ENCODE measurements at places on chromosomes 12 and 14.
A peak's percentile ranks its signal among the peaks of the same experiment; 100 is the strongest.

- no peak for DNase-seq
Observed at GRCh38 chr14:24337144-24337823, 2.4 kb upstream of the ADCY4 start.

- no peak for DNase-seq
Observed at GRCh38 chr12:40253936-40254335, 29.1 kb downstream of the LRRK2 start.

- no peak for DNase-seq
Observed at GRCh38 chr12:110684312-110684836, 4.5 kb downstream of the HVCN1 start.

DNA sequence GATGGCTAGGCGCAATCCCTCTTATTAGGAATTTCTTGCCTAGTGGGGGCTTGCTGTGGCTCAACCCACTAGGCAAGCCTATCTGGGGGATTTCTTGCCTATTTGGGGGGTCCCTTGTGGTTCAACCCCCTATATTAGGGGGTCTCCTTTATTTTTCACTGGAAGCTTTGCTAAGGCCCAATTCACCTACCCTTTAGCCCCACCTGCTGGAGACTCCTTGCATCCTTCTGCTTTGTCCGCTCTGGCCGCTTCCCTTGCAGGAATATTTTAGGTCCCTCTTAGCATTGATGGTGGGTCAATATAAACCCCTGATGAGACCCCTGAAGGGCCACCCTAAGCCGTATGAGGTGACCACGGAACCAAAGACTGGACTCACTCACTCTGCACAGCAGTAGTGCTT, 1552.1 kb downstream of the AACS start:
- DNase-seq, result no peak

DNA sequence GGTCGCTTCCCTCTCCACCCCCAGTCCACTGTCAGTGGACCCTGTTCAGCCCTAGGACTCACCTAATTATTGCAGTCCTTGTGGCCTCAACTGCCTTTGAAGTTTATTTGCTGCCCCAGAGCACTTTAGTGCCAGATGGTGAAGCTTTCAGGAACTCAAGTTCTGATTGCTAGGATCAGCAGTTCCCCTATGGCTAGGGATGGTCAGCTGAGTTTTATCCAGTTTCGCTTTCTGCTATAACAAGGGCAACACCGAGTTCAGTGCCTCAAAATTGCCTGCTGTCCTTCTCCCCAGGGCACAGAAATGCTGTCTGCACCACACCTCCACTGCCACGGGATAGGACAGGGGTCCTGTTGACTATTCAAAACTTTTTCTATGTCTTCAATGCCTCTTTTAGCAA, 295.0 kb downstream of the GPHN start:
- no peak for DNase-seq

DNA sequence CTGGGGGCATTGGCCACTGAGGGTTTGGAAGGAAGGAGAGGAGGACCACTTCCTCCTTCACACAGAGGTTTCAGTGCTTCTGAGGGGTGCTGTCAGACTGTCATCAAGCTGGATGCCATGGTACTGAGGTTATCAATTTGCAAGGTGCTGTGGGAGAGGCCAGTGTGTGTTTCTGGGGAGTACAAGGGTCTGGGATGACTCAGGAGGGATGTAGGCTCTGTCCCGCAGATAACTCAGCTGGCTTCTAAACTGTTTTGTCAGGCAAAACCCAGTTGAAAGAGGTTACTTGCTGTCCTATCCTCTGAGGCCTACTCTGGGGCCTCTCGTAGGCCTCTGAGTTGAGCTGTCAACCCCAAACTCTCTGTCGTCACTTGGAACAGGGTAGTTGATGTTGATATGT, 22.8 kb downstream of the ADCK1 start:
- no peak for DNase-seq

GRCh38 chr12:95943330-95943842, at the start of gene AMDHD1:
AMDHD1 (plus strand) TSS chr12:95943331; CDS start chr12:95943399, 68 bp downstream.
- DNase-seq, result peak; percentile 60

DNA sequence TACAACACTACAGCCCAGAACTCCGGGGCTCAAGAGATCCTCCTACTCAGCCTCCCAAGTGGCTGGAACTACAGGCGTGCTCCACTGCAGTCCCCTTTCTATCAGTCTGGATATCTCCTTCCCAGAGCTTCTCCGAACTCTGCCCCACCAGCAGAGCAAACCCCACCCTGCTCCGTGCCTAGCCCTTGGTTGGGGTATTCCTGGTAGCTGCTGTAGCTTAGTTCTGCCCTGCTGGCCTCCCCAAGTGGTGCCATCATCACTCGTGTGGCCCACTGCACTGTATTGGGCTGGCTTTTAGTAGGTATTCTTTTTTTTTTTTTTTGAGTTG, 9.5 kb downstream of the HSP90AA1 start:
- no peak for DNase-seq

DNA sequence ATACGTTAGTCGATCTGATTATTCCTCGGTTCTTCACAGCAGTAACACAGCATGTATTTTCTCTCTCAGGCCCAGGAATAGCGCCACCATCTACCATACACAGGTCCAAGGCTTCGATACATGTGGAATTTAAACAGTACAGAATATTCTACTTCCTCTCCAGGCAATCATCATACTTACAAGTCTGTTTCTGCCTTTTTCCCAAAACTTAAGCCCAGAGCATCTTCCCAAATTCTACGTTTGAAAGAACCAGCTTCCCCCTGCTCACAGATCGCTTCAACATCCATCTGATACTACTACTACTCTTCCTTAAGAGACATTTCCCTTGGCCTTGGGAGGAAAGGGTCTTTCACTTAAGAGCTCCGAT, 626 bp downstream of the TXNDC16 start:
- peak; percentile 55 for DNase-seq

GRCh38 chr12:122422730-122423257, 325 bp upstream of the CLIP1 start:
- peak; percentile 70 for DNase-seq

- peak; percentile 58 for DNase-seq
Observed at GRCh38 chr12:124679533-124680371, 112.3 kb upstream of the NCOR2 start.

DNA sequence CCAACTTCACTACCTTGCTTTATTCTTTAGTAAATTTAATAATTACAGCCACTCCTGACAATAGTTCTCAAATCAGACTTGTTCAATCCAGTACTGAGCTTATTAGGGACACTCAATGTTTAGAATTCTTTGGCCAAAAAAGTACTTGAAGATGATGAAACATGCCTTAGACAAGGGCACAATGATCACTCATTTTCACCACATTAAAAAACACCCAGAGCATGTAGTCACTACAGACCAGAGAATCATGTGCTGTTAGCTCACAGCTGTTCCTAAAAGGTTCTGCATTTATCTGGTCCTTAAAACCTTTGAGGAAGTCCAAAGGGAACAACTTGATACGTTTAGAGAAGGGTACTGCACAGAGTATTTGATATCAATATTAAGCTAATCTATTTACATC, 98.7 kb downstream of the INSM2 start:
- peak; percentile 38 for DNase-seq

DNA sequence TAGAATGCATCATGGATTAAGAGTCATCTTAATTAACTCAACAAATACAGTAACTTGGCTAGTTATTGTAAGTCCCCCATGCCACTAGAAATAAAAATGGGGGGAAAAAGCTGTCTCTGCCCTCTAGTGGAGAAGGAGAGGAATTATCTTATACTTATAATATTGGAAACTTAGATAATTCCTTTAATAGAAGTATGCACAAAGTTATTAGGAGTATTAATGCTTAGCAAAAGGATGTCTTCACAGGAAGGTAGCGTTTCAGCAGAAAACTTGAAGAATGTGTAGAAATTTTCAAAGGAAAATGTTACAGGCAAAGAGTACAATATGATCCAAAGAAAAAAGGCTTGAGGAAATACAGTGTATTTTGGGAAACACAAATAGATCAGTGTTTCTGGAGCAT, 19.8 kb downstream of the OR5AU1 start:
- peak; percentile 26 for DNase-seq

- DNase-seq, result no peak
Observed at GRCh38 chr14:91354979-91355685, 62.5 kb downstream of the CCDC88C start.

DNA sequence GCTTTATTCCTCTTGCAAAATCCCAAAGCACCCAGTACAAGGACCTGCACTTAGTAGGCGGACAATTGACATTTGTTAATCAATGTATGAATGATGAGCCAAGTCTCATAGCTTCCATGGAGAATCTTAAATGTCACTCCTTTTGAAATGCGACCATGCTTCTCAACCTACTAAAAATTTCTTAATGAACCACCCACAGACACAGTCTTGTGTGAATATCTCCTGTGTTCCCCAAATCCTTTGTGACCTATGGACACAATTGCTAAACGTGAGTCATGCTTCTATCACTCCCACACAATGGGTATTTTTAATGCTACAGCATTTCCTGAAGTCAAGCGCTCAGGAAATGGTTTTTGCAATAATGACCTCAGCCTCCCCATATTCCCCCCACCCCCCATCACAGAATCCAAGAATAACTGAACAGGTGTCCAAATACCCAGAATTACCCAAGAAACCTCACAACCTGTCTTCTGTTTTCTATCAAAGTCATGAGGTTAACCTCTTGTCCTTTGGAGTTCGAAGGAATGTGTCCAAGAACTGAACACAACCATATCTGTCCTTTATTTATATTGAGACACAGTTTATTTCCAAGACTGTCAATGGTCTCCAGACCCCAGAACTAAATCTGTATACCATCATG, 163.6 kb upstream of the PLEKHG7 start:
- DNase-seq, result peak; percentile 78

DNA sequence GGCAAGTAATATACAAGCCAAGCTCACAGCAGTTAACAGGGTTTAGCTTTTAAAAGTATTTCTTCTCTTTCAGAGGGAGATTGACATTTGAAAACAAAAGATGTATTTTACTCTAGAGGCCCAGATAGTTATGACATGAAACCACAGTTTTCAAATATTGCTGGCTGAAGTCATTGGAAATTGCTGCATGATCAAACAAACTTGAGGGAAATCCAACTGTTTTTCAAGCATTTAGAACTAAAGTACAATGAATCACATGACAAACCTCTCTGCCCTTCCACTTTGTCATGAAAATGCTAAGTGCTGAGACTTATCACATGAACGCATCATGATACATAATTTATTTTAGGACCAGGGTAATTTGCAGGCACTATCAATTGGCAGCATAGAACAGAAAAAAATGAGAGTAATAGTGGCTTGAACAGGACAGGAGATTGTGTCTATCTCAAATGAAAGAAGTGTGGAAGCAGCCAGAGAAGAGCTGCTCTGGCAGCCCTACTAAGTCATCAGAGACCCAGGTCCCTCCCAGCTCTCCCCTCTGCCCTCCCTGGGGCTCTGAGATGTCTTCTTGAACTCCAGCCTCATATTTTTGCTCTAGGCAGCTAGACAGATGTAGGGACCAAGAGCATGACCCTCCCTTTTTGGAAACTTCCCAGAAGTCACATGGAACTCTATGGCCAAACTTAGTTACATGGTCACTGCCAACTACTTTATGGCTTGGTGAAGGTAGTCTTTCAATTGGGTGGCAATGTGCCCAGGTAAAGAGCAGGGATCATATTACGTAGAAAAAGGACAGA, 90.1 kb upstream of the PELI2 start:
- no peak for DNase-seq

GRCh38 chr14:71591929-71592328, 340.3 kb upstream of the RGS6 start:
- DNase-seq, result peak; percentile 56

- no peak for DNase-seq
Observed at GRCh38 chr12:85422762-85423161, 142.7 kb downstream of the ALX1 start.

GRCh38 chr12:84159260-84159659, 753.3 kb downstream of the SLC6A15 start:
- DNase-seq, result peak; percentile 12

GRCh38 chr12:129964826-129965457, 61.1 kb upstream of the TMEM132D start:
- DNase-seq, result no peak

- no peak for DNase-seq
Observed at GRCh38 chr12:68428211-68428610, 96.0 kb upstream of the MDM1 start.

GRCh38 chr14:38629412-38629811, 373.5 kb upstream of the CLEC14A start:
- DNase-seq, result no peak

DNA sequence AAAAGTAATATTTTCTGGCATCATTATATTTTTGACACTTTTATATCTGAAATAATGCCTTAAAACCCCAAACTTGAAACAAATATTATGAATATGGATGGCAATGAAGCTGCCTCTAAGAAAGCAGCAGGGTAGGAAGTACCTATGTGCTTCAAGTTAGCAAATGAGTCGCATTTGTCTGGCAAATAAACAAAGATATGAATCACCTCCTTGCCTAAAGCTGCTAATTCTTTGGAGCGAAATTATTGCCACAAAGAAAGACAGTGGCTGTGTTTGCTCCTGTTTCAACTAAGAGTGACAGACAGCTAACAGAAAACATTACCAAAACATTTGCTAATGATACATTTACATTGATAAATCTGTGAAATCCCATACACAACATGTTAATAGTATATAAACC, 854.9 kb downstream of the RPS29 start:
- DNase-seq, result peak; percentile 7

GRCh38 chr12:8590842-8591545, 21.7 kb downstream of the AICDA start:
- no peak for DNase-seq

- no peak for DNase-seq
Observed at GRCh38 chr12:81105687-81106086, 27.8 kb downstream of the ACSS3 start.

- DNase-seq, result no peak
Observed at GRCh38 chr12:1919284-1919683, 832 bp upstream of the CACNA2D4 start.

DNA sequence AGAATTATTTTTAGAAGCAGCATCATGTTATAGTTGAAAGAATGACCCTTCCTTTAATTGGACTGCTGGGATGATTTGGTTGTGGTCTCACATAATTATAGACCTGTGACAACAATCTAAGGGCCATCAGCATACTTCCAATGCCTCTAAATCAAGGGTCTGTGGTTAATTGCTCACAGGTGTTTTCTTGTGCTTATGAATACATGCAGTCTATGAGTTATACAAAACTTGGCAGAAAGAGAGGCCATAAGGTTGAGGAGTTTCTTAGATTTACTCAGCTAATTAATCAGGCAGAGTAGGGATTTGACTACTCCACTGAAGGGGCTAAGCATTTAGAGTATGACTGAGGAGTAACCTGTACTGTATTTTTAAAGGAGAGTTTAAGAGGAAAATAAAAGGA, 37.0 kb upstream of the FRMD6 start:
- no peak for DNase-seq

Measured in mesenchymal stem cell (in vitro differentiated cells and primary cell).